ENCODE measurements at places on chromosomes 6 and 20.

DNA sequence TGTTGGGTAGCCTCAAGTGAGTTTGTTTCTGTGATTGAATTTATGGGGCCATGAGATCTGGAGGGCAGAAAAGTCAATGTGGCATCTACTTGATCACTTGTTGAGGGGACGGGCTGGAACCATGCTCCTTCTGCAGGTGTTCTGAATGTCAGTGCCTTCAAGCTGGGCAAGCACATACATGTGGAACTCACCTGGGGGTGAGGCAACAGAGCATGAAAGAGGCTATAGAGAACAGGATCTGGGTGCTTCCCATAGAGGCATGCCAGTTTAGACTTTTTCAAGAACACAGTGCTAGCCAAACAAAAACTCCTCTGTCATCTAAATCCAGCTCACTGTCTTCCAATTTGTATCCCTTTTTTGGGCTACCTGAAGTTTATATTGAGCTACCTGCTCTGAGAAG, 77.8 kb upstream of the SLC35B3 start:
- DNase-seq: no peak

DNA sequence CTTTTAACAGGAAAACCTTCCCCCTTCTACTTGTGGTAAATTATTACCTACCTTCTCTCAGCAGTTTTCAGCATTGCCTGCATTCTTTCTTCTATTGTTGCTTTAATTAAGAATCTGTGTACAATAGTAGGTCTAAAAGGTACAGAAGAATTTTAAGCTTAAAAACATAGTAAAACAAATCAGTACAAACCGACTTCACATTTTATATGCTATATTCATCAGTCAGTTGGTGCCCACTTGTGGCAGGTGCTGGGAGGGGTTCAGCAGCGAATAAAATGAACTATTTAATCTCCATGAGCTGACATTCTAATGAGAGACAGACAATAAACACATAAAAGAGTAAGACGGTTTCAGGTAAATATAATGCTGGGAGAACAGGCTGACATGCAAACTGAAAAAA, 73.4 kb upstream of the FBXO30 start:
- no peak for DNase-seq

GRCh38 chr6:121867095-121867494, 431.6 kb downstream of the GJA1 start:
- no peak for DNase-seq

DNA sequence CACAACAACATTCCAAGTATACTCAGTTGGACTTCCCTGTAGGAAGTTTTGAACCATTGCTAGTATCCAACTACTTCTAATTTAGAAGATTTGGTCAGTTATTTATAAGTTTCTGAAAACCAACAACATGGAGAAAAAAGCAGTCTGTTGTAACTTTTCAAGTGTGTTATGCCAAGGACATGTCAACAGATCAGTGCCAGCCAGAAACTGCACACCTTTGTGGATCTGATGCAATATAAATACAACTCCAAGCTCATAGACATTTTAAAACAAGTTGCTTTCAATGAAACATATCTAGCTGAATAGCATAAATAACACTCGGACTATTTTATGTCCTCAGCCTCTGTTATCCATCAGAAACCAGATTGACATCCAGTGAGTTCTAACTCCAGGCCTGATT, 58.3 kb upstream of the CARMIL1 start:
- no peak for DNase-seq

GRCh38 chr6:87174078-87174579, 18.8 kb downstream of the ZNF292 start:
- no peak for DNase-seq

- no peak for DNase-seq
These were observed 58.6 kb downstream of the GFOD1 start for GRCh38 chr6:13428583-13429405.

- no peak for DNase-seq
These were observed 945.9 kb upstream of the CITED2 start for GRCh38 chr6:140320081-140321080.

- no peak for DNase-seq
These were observed 34.8 kb upstream of the UST start for GRCh38 chr6:148711833-148712654.

GRCh38 chr6:139872665-139873064, 498.2 kb upstream of the CITED2 start:
- DNase-seq: no peak

GRCh38 chr6:69732640-69733039, 64.2 kb downstream of the LMBRD1 start:
- no peak for DNase-seq
